ENCODE measurements at places on chromosomes 4 and X.
A peak's percentile ranks its signal among the peaks of the same experiment; 100 is the strongest.

DNA sequence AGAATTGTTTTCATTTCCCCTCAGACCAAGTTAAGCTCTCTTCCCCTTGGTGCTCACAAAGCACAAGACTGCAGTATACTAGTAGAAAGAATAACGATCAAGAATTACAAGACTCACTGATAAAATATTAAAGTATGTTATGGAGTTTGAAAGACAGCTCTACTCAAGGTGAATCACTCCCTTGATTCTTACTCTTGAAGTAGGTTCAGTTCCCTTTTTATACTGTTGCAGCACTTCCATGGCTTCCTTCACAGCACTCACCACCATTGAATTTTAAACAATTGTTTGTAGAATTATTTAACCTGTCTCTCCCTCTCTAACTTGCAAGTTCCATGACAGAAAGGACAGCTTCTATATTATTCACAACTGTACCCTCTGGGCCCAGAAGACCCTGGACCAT, 42.2 kb downstream of the CASK start:
- DNase-seq, result no peak

DNA sequence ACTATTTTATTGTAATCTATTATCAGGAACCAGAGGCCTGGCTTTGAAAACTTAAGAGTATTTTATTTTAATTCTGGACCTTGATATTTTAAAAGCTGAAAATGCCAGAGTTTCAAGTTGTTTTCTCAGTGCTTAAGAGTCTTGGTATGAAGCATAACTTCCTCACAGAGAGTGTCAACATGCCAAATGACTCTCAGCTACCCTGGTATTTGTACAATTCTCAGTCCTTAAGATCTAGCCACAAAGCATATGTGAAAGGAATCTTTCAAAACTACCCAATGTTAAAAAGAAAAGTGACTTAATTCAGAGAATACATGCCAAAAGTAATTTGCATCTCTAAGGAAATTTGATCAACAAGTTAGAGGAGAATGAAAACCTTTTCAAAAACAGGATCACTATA, 171.9 kb downstream of the DKK2 start:
- DNase-seq, result no peak

DNA sequence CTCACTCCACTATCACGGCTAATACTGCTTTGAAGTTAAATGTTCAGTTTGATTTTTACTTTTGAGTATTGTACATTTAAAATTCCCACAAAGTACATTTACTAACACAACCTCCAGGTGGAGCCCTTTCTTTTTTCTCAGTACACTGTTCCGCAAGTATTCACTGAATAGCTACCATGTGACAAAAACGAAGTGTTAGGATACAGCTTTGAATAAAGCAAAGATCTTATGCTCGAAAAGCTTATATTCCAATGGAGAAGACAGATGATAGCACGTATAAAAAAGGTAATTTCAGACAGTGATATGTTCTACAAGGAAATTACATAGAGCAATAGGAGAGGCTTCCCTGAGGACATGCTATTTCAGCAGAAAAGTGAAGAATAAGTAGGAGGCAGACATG, 60.7 kb upstream of the ABCG2 start:
- no peak for DNase-seq

DNA sequence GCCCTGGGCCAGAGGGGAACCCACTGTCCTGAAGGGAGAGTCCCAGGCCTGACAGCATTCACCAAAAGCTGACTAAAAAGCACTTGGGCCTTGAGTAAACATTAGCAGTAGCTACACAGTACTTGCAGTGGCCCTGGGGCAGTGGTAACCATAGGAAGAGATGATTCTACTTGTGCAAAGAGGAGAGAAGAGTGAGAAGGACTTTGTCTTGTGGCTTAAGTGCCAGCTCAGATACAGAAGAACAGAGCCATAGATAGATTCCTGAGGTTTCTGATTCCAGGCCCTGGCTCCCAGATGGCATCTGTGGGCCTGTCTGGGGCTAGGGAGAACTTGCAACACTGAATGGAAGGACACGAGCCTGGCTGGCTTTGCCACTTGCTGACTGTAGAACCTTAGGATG, 100.5 kb downstream of the PTCHD1 start:
- no peak for DNase-seq

- DNase-seq, result no peak
Measured at GRCh38 chr4:5373327-5373726, 322.0 kb downstream of the STK32B start.

GRCh38 chr4:77185686-77186085, 28.7 kb downstream of the CCNG2 start:
- DNase-seq, result no peak

DNA sequence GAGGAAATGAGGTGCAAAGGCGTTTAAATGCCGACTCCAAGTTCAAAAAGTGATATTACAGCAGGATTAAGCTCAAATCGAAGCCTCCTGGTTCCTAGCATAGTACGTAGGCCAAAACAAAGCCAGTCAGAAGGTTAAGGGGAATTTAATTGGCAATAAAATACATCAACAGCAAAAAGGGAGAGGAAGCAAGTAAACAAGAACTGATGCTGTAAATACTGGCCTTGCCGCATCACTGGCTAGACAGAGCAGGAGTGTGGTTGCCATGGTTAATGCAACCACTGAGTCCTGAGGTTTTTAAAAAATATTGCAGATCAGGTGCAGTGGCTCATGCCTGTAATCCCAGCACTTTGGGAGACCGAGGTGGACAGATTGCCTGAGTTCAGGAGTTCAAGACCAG, 63.2 kb upstream of the FBXW7 start:
- no peak for DNase-seq

DNA sequence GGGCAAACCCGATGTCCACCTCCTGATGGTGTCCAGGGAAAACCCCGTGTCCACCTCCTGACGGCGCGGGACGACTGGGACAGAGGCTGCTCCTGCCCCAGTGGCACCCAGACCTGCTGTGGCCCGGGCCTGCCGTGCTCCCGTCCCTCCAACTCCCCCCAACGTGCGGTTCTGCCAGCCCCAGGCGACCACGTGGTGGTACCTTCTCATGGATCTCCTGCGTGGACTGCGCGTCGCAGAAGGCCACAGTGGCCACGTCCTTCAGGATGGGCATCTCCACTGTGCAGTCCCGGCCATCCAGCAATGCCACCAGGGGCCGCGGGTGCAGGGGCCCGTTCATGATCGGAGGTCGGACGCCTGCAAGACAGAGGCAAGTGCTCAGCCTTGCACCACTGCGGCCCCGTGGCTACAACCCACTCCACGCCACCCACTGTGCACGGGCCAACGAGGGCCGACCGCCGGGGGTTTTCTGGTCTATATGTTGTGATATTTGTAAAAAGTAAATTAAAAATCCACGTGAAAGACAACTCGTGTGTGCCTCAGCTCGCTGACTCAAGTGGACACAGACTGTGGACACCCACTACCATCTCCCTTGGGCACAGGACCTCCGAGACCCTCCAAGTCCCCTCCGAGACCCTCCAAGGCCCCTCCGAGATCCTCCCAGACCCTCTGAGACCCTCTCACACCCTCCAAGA, 10.8 kb downstream of the CTBP1 start:
- DNase-seq, result peak; percentile 15

GRCh38 chr4:79083406-79084010, 144.3 kb upstream of the PAQR3 start:
- DNase-seq, result no peak

DNA sequence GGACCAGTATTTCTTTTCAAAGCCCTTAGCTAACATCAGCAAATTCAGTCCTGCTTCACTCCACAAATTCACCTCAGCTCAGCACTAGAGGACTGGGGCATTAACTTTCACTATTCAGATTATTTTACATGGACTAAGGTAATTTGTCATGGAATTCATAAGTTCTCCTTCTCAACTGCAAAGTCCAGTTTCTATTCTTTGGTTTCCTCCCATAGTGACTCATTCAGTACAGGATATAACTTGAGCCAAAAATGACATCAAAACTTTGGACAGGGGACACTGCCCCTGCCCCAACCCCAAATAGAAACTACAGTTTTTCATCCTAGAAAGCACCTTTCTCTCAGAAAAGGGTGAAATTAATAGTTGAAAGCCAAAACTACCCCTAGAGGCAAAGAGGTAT, 52.7 kb downstream of the COX7B2 start:
- DNase-seq, result no peak

DNA sequence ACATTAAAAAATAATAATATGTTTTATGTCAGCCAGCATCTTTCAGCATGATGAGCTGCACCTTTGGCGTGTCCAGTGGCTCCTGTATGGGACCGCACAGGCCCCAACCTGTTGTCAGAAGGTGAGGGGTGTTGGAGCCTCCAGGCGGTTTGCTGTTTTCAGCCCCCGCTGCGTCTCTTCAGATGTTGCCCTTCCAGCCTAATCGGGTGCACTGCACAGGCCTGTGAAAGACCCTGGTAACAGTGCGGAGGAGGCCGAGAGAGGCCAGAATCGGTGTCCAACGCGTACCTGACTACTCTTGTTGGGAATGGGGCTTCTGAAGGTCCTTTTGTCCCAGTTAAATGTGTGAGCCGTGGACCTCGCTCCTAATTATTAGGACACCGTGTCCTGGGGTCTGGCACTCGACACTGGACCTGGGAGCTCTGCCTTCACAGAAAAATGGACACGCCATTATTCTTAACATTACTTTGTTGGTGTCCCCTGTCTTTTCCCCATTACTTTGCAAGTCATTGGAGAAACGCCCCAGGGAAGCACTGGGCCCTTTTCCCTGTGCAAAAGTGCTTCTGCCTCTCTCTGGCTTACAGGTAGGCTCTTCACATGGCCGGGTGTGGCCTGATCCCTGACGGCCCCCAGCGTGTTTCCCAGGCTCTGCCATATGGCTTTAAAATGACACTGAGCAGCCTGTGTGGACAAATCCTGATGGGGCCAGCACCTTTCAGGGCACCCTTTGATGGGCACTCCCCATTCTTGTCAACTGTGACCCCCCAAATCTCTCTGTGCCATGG, 51.2 kb downstream of the TBC1D14 start:
- DNase-seq, result no peak

- DNase-seq, result no peak
Measured at GRCh38 chr4:1830642-1831228, 25.2 kb downstream of the LETM1 start.

DNA sequence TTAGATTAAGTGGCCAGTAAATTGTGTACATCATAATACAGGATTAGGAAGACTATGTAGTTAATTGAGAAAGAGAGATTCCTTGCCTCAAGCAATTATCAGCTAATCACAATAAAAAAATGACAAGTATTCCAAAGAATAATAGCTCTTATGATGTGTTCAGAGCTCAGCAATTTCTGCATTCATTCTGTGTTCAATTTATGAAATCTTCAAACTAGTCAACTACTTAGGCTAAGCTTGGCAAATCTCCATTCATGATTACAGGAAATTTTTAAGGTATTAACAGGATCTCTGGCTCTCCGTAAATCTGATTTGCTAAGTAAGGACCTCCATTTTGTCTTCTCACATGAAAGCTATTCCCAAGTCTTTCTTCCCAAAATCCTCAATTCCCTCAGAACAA, 256.9 kb upstream of the TEX13A start:
- DNase-seq, result no peak

DNA sequence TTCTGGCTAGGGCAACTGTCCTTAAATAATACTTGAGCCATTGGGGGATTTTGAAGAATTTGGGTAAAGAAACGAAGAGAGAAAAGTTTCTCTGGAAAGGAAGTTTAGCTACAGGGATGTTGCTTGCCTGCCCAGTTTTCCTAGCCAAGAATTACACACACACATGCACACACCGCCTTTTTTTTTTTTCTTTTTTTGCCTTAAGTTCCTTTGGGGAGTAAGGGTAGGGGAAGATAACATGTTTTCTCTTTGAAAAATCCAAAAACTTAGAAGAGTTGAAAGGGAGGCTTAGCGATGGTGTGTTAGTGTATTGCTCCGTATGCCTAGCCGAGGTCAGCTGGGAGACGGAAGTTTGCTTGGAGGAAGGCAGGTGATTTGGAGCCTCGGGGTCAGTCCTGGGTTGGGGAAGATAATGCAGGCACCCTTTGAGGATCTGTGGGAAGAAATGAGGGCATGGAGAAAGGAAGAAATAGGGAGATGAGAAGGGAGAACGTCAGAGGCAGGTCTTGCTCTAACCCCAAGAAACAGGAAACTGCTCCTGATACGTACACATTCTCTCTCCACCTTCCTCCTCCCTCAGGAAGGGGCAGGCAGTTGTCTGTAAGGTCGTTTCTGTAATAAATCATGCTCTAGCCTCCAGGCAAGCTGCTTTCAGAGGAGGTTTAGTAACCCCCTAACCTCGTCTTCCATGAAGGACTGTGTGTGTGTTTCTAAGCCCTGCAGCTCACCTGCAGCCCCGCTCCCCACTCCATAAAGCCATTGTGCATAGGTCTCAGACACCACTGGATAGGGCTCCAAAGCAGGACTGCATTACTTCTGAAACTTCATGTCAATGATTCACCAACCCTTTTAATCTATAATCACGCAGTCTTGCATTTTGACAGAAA, 10.5 kb downstream of the KLF3 start:
- no peak for DNase-seq

DNA sequence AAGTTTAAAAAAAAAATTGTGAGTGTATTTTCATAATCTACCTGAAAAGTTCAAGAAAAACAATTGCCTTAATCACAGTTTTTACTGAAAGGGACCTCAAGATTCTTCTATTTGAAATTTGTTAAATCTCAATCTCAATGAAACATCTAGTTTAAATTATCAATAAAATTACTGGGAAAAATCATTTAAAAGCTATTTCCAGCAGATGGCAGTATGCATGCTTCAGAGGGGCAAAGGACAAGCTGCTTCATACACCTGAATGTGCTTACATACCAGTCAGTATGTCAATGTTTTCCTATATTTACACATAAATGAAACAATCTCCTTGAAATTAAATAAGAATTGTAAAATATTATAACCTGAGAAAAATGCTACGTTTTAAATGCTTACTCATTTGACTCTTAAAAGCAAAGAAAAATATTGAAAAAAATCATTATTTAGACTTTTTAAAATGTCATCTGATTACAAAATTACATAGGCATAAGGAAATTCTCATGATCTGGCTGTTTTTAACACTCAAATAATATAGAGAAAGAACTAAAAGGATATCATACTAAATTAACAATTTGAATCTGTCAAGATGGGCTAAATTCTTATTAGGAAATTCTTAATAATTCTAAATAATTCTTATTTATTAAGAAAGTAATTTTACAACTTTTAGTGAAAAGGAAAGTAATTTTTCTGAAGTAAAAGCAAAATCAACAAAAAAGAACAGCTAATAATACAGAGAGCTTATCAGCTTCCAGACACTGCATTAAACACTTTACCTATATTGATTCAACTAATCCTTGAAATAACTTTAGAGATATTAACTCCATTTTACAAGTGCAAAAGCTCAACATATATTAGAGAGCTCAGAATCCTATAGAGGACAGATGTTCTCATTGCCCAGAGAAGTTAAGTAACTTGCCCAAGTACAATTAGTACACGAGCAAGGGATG, 242.1 kb downstream of the ADAMTS3 start:
- no peak for DNase-seq

GRCh38 chr4:141972950-141973349, 336.6 kb downstream of the IL15 start:
- no peak for DNase-seq

DNA sequence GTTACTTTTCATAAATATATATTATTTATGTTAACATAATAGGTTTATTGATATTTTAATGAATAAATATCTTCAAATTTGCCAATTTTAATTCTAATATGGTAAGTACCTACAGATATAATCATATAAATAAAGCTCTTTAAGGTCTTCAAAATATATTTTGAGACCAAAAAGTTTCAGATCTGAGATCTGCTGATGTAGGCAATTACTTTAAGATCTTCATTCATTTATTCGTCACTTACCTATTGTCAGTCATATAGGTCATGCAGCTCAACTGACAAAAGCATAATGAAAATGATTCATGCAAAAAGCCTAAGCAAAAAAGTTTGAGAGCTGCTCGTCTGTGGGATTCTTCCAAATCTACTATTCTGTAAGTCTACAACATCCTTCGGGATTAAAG, 64.8 kb downstream of the AFAP1 start:
- DNase-seq, result no peak

All from right hindlimb (tissue), 1 donor.